ENCODE measurements at places on chromosomes 11 and 22.

GRCh38 chr11:31865606-31866300 lies 54.6 kb upstream of the PAX6 start:
- no peak for DNase-seq

DNA sequence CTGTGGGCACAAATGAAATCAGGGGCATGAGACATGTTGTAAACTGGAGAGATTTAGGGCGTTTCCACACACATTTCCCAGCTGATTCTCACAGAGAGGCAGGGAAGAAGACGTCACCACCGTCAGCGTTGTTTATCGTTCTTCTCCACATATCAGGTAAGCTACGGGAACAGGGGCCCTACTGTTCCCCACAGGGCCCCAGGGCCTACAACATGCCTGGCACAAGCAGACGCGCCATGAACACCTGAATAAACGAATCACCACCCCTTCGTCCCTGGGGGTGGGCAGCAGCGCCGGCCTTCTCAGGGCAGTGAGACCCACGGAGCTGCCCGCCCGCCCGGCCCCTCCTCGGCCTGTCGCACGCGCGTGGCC lies 342 bp downstream of the EFCAB6 start:
- DNase-seq: no peak

DNA sequence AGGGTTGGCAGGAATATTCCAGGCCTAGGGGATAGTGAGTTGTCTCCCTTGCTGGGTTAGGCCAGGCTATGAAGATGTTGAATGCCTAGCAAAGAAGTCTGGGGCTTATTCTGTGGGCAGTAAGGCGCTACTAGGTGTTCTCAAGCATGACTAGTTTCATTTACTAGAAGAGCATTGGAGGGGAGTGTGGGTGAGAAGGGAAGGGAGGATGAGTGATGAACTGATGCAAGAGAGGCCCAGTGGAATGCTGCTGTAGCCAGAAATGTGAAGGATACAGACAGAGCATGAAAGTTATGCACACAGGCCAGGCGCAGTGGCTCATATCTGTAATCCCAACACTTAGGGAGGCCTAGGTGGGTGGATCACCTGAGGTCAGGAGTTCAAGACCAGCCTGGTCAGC lies 33.5 kb downstream of the POU2F3 start:
- no peak for DNase-seq

GRCh38 chr11:115869780-115870431 lies 365.7 kb upstream of the CADM1 start:
- DNase-seq: no peak

GRCh38 chr22:19397734-19398104 lies 33.8 kb downstream of the HIRA start:
- no peak for DNase-seq

DNA sequence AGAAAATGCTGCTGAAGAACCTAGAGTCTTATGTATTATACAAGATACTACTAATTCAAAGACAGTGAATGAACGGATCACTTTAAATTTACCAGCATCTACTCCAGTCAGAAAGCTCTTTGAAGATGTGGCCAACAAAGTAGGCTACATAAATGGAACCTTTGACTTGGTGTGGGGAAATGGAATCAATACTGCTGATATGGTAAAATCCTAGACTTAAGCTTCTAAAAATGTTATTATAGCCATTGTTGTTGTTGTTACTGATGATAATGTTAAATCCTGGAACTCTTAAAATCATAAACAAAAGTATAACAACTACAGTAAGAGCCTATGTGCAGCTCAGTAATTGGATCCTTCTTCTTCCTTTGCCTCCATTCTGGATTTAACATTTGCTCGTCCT lies 38.4 kb downstream of the USP47 start:
- no peak for DNase-seq

- DNase-seq: no peak
Measured at GRCh38 chr22:44332946-44333345, 20.2 kb upstream of the SHISAL1 start.

GRCh38 chr22:27490080-27490479 lies 311.5 kb downstream of the MN1 start:
- DNase-seq: no peak

DNA sequence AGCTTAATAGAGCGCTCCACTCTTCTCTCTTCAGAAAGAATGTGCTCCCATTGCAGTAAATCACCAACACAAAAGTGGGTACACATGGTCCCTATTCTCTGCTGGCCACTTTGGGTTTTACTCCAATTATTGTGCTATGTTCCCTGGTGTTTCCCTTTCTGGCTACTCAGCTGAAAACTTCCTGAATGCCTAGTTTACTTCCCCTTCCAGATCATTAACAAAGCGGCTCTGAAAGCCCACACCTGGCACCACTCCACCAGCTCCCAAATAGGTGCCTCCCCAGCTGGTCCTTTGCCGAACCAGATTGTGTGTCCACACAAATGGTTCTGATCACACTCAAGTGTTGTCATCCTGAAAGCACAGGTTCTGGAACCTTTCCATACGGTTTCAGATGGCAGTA lies 443.7 kb downstream of the NTM start:
- no peak for DNase-seq

DNA sequence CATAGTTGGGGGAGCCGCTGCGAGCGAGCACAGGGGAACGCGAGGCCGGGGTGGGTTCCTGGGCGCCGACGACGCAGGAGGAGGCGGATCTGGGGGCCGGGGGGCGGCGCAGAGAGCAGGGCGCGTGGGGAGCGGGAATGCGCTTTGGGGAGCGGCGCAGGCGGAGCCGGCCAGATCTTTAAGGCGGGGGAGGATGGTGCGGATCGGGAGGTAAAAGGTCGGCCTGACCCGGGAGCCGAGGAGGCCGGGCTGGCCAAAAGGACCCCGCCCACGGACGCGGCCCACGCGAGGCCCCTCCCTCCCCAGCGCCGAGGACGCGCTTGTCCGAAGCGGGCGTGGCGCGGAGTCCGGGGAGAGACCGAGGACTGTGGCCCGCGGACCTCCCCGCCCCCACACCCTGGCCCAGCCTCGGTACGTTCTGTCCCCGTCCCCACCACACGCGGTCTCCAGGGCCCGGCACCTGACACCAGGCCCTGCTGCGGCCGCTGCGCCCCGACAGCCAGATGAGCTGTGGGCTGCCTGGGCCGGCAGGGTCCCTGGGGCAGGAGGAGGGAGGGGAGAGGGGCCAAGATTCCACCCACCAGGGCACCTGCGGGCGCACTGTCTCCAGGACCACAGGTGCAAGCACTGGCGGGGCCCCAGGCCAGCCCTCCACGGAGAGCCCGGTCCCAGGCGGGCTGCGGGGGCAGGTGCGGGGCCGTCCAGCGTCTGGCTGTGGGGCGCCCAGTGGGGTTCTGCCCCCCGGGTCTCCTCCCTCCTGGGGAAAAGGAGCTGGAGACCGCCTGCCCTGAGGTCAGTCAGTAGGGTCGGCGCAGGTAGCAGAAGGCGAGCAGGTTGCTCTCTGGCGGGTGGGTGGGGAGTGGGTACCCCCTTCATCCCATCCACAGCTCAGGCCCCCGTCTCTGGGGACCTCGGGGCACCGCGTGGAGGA lies 10.9 kb downstream of the PIM3 start:
- DNase-seq: peak; percentile 57

- peak; percentile 26 for DNase-seq
Measured at GRCh38 chr11:11620921-11621572, 758 bp downstream of the GALNT18 start.

DNA sequence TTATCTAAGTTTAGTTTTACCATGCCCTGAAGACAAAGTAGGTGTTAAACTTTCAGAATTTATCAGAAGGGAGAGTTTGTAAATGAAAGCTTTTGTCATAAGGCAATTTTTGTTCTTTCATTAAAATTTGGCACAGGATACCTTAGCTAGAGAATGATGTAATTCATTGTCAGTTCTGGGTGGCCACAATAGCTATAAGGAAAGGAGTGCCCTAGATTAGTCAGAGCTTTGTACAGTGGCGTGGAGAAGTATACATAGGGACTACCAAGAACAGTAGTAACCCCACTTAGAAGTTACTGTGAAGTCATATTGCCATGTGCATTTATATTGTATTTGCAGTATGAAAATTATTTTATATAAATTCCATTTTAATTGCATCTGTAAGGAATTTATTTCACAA lies 126.3 kb upstream of the CARD18 start:
- no peak for DNase-seq

GRCh38 chr11:46475926-46476545 lies 84.5 kb upstream of the CHRM4 start:
- DNase-seq: no peak

DNA sequence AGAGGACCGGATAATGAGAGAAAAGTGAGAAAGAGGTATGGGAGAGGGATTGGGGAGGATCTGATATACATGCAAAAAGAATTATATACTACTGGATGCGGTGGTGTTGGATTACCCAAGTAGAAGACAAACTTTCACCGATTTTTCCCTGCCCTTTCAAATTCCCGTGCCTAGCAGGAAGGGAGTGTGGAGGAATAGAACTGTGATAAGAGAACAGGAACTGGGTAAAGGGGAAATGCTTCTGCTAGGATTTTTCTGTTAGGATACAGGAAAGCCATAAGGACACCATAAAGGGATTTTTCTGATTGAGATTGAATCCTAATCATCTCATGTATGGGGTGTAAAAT lies 480 bp upstream of the MTMR2 start:
- no peak for DNase-seq

DNA sequence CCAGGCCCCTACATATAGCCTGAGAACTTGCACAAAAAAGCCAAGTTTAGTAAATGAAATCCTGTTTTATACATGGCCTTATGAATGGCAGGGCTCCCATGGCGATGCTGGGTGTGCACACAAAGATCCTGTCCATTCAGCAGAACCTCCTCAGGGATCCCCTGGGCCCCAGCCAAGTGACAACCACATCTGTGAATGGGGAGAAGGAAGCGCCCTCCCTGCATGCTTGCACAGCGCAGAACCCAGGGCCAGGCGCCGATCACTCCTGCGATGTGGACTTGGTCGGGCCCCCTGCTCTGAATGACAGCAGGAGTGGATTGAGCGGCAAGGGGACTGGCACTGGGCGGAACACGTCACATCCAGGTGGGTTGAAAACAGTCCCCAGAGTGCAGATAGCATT lies 4.5 kb upstream of the CDC42EP2 start:
- DNase-seq: no peak

DNA sequence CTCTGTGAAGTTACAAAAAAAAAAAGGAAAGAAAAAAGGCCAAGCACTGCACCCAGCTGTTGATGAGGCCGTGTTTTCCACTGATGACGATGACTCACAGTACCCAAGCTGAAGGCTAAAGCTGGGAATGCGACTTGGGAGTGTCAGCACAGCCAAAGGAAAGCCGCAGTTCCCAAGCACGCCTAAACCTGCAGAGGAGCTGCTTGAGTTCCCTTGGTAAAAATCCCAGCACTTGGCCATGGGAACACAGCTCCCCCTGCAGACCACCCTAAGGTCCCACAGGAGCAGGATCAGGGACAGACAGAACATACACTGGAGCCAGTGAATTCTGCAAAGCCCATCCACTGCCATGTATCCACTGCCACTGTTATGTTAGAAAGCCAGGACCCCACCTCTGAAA lies 39.9 kb downstream of the SERGEF start:
- DNase-seq: no peak

DNA sequence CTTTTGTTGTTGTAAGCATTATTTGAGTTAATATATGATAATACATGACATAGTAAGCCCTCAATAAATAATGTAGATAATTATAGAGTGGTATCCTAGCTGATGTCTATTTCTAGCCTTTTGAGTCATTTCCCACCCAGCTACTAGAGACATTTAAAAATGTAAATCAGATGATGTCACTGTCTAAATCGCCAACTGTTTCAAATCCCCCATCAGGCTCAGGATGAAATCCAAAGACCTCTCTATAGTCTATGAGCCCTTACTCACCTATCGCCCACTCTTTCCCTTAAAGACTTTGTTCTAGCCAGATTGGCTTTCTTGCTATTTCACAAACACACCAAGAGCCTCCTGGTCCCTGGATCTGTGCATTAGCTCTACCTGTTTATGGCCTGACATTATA lies 135.4 kb upstream of the PLET1 start:
- DNase-seq: no peak

- DNase-seq: no peak
Measured at GRCh38 chr11:26243426-26243825, 88.5 kb upstream of the ANO3 start.

DNA sequence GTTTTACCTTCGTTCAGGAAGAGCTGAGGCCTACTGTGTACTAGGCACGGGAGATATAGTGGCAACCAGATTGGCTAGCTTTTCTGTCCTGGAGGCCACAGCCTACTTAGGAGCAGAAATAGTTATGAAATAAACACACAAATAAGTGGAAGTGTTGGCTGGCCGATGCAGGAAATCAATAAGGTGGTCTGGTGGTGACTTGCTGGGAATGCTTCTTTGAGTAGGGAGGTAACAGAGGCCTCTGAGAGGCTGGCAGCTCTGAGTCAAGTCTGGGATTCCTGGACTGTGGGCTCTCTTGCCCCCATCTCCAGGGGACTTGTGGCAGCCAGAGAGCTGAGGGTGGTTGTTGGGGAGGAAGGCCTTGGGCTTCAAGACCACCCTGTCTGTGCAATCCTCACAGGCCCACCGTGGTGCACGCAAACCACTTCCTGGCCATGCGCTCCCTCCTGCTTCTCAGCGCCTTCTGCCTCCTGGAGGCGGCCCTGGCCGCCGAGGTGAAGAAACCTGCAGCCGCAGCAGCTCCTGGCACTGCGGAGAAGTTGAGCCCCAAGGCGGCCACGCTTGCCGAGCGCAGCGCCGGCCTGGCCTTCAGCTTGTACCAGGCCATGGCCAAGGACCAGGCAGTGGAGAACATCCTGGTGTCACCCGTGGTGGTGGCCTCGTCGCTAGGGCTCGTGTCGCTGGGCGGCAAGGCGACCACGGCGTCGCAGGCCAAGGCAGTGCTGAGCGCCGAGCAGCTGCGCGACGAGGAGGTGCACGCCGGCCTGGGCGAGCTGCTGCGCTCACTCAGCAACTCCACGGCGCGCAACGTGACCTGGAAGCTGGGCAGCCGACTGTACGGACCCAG lies 4.1 kb downstream of the SERPINH1 start:
- no peak for DNase-seq

GRCh38 chr11:8671193-8671612 lies 11.3 kb downstream of the TRIM66 start:
- DNase-seq: no peak

DNA sequence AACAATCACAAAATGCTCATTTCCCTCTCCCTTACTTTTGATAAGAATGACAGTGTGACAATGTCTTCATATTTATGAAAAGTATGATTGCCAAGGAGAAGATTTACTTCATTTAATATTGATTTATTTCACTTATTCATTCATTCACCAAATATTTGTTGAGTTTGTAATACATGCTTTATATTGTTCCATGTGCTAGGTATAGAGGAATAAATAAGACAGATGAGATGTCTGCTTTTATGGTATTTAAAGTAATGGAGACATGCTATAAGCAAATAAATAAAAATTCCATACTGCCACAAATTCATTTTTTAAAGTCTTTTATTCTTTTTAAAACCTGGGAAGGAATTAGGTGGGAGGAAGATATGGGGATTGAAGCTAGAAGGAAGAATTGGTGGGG lies 289.4 kb downstream of the GUCY1A2 start:
- DNase-seq: no peak

GRCh38 chr22:23386822-23387580 lies 193.1 kb downstream of the IGLL1 start:
- no peak for DNase-seq

- DNase-seq: no peak
Measured at GRCh38 chr11:123517559-123518364, 87.7 kb downstream of the GRAMD1B start.

GRCh38 chr11:70582886-70583641 lies 184.7 kb downstream of the CTTN start:
- no peak for DNase-seq
